NCI-H187 (cell line): ENCODE measurements at places on chromosomes 13 and 19.

DNA sequence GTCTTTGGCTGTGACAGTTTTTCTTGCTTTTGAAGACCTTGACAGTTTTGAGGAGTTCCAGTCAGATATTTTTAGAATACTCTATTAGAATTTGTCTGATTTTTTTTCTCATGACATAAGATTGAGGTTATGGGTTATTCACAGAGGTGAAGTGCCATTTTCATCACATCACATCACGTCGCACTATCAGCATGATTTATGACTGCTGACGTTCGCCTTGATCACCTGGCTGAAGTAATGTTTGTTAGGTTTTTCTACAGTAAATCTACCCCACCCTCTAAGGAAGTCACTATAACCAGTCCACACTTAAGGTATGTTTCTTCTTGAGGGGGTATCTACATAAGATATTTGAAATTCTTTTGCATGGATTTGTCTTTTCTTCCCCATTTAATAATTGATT is 169.7 kb downstream of the NDFIP2 start:
- DNase-seq = no peak

GRCh38 chr19:7540761-7541474 is 5.4 kb downstream of the PNPLA6 start:
- no peak for DNase-seq

DNA sequence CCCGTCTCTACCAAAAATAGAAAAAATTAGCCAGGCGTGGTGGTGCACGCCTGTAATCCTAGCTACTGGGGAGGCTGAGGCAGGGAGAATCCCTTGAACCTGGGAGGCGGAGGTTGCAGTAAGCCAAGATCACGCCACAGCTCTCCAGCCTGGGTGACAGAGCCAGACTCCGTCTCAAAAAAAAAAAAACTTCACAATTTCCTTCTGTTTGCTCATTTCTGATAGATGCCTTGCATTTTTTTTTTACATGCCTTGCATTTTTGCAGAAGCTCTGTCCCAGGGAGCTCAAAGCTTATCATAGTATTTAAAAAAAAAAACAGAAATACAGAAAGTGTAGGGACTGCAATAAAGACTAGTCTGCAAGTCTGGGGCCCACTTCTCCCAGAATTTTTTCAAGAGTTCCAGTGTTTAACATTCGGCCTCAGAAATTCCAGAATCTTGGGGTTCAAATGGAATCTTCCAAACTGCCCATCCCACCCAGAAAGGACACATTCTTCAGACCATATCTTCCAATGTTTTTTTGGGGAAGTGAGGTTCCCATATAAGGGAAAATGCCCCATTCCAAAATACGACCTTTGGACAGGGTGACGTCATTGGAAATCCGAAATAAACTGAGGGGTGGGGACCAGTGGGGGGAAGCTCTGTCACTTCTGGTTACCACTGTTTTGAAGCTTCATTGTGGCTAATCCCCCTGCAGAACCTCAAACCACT is 17.2 kb upstream of the RAB8A start:
- no peak for DNase-seq

DNA sequence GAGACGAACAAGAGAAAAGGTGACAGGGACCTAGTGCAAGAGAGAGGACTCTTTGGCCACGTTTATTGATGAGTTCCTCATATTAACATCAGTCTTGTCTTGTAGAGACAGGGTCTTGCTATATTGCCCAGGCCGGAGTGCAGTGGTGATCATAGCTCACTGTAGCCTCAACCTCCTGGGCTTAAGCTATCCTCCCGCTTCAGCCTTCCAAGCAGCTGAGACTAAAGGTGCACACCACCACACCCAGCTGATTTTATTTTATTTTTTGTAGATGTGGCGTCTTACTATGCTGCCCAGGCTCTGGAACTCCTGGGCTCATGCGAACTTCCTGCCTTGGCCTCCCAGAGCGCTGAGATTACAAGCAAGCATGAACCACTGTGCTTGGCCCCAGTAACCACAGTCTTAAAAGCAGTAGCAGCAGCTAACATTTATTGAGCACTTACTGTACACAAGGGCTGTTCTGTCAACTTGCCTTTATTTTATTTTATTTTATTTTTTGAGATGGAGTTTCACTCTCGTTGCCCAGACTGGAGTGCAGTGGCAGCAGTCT is 1.1 kb upstream of the SH2D3A start:
- DNase-seq = no peak

DNA sequence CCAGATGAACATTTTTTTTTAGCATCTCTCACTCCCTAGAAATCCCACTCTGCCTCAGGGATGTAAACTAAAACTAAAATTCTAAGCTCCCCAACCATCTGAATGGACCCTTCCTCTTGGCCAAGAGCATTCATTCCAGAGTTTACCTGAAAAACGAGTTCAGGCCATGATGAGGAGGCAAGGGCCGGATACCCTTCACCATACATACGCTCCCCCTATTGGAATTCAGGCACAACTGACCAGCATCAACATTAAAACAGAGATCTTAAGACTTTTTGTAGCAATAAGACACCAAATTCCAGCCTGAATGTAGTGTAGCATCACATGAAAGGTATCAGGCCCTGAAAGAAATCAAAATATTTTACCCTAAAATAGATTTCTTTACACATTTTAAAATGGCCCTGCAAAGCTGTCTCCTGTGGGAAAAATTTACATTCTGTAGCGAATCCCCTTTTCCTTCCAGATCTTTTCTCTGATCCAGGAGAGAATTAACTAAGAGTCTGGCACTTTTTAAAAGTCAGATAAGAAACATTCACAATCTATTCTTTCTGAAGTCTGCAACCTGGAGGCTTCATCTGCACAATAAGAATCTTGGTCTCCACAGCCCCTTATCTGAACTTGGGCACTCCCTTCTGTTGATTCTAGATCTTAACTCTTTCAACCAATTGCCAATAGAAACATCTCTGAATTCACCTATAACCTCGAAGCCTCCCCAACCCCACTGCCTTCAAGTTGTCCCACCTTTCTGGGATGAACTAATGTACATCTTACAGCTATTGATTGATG is 888.5 kb downstream of the UQCRFS1 start:
- no peak for DNase-seq

GRCh38 chr13:71754407-71754974 is 112.5 kb downstream of the DACH1 start:
- DNase-seq = no peak

DNA sequence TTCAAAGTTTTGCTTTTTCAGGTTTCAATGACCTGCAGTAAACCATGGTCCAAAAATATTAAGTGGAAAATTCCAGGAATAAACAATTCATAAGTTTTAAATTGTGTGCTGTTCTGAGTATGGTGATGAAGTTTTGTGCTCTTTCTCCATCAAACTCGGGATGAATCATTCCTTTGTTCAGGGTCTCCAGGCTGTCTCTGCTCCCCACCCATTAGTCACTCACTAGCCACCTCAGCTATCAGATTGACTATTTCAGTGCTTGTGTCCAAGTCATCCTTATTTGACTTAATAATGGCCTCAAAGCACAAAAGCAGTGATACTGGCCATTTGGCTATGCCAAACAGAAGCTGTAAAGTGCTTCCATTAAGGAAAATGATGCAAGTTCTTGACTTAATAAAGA is 1140.4 kb downstream of the EFNB2 start:
- no peak for DNase-seq
